ENCODE measurements at places on chromosomes 7 and 10. TPM values are rescaled to one million over a fixed set of nuclear protein-coding genes. Genes with fewer than 3 reads are reported as not detected.
A peak's percentile ranks its signal among the peaks of the same experiment; 100 is the strongest.

DNA sequence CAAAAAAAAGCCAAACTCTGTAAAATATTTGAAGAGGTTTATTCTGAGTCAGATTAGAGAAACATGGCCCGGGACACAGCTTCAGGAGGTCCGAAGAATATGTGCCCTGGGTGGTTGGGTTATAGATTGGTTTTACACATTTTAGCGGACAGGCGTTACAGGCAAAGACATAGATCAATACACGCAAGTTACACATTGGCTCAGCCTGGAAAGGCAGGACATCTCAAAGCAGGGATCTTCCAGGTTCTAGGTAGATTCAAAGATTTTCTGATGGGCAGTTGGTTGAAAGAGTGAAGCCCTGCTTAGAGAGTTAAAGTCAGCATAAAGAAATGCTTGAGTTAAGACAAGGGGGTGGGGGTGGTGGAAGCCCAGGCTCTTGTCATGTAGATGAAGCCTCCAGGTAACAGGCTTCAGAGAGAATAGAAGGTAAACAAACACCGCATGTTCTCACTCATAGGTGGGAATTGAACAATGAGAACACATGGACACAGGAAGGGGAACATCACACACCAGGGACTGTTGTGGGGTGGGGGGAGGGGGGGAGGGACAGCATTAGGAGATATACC is 464.3 kb upstream of the ADARB2 start:
- no peak overlapping the region for H3K4me3 ChIP-seq
- H3K27ac ChIP-seq: no peak overlapping the region
- no peaks in the 10 kb centered on the region for H3K36me3 ChIP-seq
- no peaks in the 10 kb centered on the region for H3K27me3 ChIP-seq

GRCh38 chr7:133330085-133330484 is 77.2 kb downstream of the EXOC4 start:
- H3K36me3 ChIP-seq: no peaks in the 10 kb centered on the region
- H3K27me3 ChIP-seq: no peaks in the 10 kb centered on the region
- H3K4me1 ChIP-seq: peaks cover 4% of the 10 kb centered on the region
- H3K4me3 ChIP-seq: no peak overlapping the region
- DNase-seq: peak; percentile 48

- no peaks in the 10 kb centered on the region for H3K36me3 ChIP-seq
- no peaks in the 10 kb centered on the region for H3K4me1 ChIP-seq
- DNase-seq: no peak
- no peak overlapping the region for H3K4me3 ChIP-seq
- H3K27me3 ChIP-seq: no peaks in the 10 kb centered on the region
- no peak overlapping the region for H3K27ac ChIP-seq
Observed at GRCh38 chr7:15525652-15526263, 36.1 kb downstream of the AGMO start.

The FRAT2 gene
- total RNA-seq: 31.0 TPM

GRCh38 chr7:121049028-121049791 is 60.7 kb downstream of the CPED1 start:
- H3K27ac ChIP-seq: no peak overlapping the region
- no peak overlapping the region for H3K4me3 ChIP-seq
- peak; percentile 65 for DNase-seq
- H3K27me3 ChIP-seq: no peaks in the 10 kb centered on the region
- H3K36me3 ChIP-seq: no peaks in the 10 kb centered on the region

The GSTO1 gene
- 223 TPM for total RNA-seq

The CYP2C18 gene
- 0.16 TPM for total RNA-seq

GRCh38 chr10:74677951-74678350 is 148.4 kb upstream of the KAT6B start:
- no peak for DNase-seq
- peaks cover 18% of the 10 kb centered on the region for H3K36me3 ChIP-seq
- no peaks in the 10 kb centered on the region for H3K27me3 ChIP-seq
- no peak overlapping the region for H3K27ac ChIP-seq
- H3K4me1 ChIP-seq: no peaks in the 10 kb centered on the region
- H3K4me3 ChIP-seq: no peak overlapping the region

DNA sequence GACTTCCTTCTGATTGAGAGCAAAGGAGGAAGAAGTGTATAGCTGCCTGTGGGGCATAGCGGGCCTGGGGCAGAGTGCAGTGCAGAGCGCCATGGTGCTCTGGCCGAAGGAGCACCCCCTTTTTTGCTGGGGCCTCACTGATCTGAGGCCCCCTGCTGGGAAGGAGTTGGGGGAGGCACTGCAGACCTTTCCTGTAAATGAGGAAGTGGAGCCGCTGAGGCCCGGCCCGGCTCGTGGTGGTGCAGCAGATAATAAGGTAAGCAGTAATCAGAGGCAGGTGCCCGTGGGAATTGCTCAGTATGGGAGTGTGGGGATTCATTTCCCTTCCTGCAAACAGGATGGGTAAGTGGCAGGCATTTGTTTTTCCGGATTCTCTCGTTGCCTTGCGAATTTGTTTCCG is 373.7 kb upstream of the MKI67 start:
- DNase-seq: no peak
- H3K4me3 ChIP-seq: no peak overlapping the region
- H3K4me1 ChIP-seq: no peaks in the 10 kb centered on the region
- no peaks in the 10 kb centered on the region for H3K36me3 ChIP-seq

DNA sequence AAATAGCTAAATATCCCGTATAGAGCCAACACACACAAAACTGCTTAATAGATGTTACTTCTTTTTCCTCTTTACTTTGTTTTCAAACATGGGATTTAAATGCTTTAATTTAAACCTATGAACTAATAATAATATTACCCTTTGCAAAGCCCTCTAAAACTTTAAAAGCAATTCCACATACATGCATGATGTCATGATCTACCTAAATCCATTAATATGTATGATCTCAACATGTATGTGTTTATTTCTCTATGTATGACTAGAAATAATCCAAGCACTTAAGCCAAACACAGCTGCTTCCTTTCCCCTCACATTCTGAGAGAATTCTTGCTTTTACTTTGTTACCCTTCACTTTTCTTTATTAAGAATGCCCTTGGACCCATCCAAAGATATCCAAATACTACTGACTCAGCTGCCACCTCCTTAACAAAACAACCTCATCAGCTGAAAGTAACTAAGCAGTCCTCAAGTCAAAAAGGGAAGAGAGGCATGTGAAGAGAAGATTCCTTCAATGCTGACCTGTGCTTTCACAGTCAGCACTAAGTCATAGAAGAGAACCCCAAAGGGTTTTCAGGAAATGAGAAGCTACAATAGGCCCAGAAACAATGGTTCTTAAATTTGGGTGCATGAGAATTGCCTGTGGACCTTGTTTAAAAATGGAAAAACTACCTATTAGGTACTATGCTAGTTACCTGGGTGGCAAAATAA is 266.4 kb upstream of the LRGUK start:
- H3K36me3 ChIP-seq: no peaks in the 10 kb centered on the region
- peaks cover 14% of the 10 kb centered on the region for H3K4me1 ChIP-seq
- no peak overlapping the region for H3K4me3 ChIP-seq
- no peak overlapping the region for H3K27ac ChIP-seq
- no peak for DNase-seq
- H3K27me3 ChIP-seq: no peaks in the 10 kb centered on the region

DNA sequence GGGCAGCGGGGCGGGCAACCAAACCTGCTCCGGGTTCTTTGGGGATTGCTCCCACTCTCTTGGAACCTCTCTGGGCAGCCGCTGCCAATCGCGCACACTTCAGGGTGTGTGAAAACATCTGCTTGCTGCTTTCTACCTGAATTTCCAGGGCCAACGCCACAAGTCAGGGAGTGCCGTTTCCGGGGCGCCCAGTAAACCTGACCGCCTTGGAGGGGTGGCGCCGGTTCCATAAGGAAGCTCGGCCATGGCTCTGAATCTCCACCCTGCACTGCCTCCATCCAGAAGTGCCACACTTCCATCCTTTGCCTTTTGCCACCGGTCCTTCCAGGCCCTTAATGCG is 679 bp upstream of the AFAP1L2 start:
- DNase-seq: no peak
- peak overlapping the region; percentile 71 for H3K4me3 ChIP-seq
- no peak overlapping the region for H3K27ac ChIP-seq

The AHR gene
- total RNA-seq: 5.6 TPM

- peaks cover 4% of the 10 kb centered on the region for H3K4me1 ChIP-seq
- DNase-seq: no peak
- no peak overlapping the region for H3K27ac ChIP-seq
- H3K36me3 ChIP-seq: no peaks in the 10 kb centered on the region
Observed at GRCh38 chr10:34292675-34293074, 522.4 kb downstream of the PARD3 start.

DNA sequence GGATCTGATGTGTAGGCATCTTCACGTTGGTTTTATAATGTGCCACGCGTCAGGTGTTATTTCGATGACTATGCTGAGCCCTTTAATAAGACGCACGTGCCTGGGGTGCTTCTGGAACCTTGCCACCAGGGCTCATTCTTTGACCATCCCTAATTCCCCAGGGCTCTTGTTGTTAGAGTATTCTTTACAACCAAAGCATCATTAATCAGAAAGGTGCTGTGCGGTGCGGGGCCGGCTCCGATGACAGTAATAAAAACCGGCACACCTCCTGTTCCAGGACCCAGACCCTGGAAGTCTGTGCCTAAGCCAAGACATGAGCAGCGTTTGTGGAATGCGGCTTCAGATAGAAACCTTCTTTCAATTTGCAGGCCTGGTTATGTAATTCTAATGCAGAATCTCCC is 58.4 kb downstream of the MGMT start:
- no peak overlapping the region for H3K27ac ChIP-seq
- H3K27me3 ChIP-seq: no peaks in the 10 kb centered on the region
- H3K4me3 ChIP-seq: no peak overlapping the region
- peaks cover 8% of the 10 kb centered on the region for H3K4me1 ChIP-seq
- no peaks in the 10 kb centered on the region for H3K36me3 ChIP-seq
- no peak for DNase-seq

The VSTM4 gene
- total RNA-seq: 0.65 TPM

DNA sequence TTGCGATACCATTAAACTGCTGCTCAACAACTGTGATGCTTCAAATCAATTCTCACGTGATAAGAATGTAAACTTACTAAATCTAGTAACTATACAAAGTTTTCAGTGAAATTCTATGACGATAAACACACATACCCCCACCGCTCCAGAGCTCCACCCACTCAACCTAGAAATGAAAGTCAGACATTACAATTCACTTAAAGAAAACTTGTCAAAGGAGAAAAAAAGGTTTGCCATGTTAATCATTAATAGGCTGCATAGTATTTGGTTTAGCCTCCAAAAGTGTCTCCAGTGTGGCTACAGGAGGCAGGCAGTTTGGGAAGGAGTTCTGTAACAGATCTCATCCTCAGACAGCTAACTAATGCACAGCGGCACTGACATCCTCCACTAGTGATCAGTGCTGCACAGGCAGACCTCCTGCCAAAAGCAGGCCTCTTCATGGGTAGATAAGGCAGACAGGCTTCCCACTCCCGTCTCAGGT is 3.1 kb downstream of the HERPUD2 start:
- no peak for DNase-seq
- peaks cover 5% of the 10 kb centered on the region for H3K36me3 ChIP-seq
- no peak overlapping the region for H3K27ac ChIP-seq
- no peaks in the 10 kb centered on the region for H3K27me3 ChIP-seq

DNA sequence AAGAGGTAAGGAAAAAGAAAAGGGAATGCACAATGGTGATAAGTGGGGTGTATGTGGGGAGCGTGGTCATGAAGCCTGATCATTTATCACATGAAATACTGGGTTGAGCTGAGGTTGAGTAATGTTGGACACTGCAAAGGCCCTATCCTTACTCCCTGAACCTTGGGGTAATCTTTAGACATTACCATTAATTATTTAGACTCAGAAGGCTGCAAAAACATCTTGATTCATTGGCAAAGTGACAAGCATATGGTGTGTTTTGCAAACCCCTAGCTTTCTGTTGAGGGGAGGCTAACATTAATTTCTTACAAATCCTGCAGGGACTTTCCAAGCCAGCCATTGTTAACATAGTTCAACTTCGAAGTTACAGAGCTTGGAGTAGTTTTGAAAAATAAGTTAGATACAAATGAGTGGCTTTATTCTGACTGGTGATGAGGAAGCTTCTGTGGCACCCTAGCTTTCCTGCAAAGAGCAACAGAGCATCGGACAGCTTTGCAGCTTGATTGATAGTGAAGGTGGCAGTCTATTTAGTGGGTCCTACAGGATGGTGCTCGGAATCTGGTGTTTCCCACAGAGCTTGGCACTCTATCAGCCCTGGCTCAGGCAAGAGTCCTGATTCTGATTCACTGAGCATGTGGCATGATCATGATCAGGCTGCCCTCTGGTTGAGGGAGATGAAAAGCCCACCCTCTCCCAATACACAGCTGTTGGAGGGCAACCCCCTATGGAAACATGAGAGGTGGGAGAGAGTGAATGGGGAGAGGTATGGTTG is 153.7 kb upstream of the NPVF start:
- no peak overlapping the region for H3K4me3 ChIP-seq
- no peaks in the 10 kb centered on the region for H3K36me3 ChIP-seq
- no peak overlapping the region for H3K27ac ChIP-seq
- no peak for DNase-seq
- no peaks in the 10 kb centered on the region for H3K4me1 ChIP-seq

DNA sequence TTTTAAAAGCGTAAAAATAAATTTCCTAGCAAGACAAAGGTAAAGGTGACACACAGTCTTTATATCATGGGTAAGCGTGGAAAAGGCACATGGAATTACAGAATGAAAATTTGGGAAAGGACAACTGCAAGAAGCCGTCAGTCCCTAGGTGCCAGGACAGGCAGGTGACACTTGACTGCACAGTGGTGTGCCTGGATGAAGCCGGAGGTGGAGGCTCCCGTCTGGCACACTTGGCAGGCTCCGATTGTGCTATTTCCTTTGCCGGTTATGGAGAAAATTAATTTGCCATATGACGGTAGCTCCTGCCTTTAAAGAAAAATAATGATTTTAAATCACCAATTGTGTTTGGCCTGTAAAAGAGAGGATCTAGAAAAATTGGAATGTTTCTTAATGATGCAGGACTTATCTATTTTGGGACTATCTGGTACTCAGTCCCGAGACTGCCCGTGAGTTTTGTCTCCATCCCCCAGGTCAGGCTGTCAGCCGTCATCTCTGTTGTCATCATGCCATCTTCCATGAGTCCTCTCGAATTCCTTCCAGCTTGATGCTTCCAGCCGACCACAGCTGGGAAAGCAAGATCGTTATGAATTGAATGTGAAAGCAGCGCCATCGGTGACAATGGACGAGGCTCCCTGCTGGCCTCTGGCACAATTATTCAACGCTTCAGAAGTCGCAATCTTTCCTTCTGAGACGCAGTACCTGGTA is 56.2 kb upstream of the MGMT start:
- H3K4me3 ChIP-seq: no peak overlapping the region
- DNase-seq: no peak
- H3K27me3 ChIP-seq: no peaks in the 10 kb centered on the region
- no peaks in the 10 kb centered on the region for H3K36me3 ChIP-seq
- no peak overlapping the region for H3K27ac ChIP-seq

- no peak for DNase-seq
- no peaks in the 10 kb centered on the region for H3K4me1 ChIP-seq
- no peak overlapping the region for H3K27ac ChIP-seq
- H3K36me3 ChIP-seq: no peaks in the 10 kb centered on the region
- H3K27me3 ChIP-seq: no peaks in the 10 kb centered on the region
- H3K4me3 ChIP-seq: no peak overlapping the region
Observed at GRCh38 chr7:144725070-144725469, 110.8 kb downstream of the TPK1 start.

DNA sequence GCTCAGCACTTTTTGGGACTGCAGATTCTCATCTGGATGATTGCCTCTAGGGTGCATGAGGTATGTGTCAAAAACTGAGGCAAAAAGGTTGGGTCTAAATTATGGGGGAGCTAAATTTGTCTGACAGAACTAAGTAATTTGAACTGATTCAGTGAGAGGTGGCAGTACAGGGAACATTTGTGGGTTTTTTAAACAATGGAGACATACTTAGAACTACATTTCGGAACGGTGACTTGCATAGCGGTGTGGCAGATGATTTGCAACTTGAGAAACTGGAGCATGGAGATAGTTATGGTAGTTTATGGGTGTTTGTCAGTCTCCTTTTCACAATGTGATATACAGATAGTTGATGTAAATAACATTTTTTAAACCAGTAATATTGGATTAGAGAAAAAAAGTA is 14.6 kb downstream of the TBC1D12 start:
- H3K27ac ChIP-seq: no peak overlapping the region
- no peaks in the 10 kb centered on the region for H3K4me1 ChIP-seq
- H3K27me3 ChIP-seq: no peaks in the 10 kb centered on the region

All from endodermal cell (in vitro differentiated cells).